Right atrium auricular region (tissue), 2 donors: ENCODE measurements at places on chromosomes 1 and 21. TPM values are rescaled to one million over a fixed set of nuclear protein-coding genes. Genes with fewer than 3 reads are reported as not detected.

S100A1 gene
- 965 TPM for total RNA-seq

GRCh38 chr21:35399706-35400105 lies 350.6 kb upstream of the RUNX1 start:
- no peak for DNase-seq

DNA sequence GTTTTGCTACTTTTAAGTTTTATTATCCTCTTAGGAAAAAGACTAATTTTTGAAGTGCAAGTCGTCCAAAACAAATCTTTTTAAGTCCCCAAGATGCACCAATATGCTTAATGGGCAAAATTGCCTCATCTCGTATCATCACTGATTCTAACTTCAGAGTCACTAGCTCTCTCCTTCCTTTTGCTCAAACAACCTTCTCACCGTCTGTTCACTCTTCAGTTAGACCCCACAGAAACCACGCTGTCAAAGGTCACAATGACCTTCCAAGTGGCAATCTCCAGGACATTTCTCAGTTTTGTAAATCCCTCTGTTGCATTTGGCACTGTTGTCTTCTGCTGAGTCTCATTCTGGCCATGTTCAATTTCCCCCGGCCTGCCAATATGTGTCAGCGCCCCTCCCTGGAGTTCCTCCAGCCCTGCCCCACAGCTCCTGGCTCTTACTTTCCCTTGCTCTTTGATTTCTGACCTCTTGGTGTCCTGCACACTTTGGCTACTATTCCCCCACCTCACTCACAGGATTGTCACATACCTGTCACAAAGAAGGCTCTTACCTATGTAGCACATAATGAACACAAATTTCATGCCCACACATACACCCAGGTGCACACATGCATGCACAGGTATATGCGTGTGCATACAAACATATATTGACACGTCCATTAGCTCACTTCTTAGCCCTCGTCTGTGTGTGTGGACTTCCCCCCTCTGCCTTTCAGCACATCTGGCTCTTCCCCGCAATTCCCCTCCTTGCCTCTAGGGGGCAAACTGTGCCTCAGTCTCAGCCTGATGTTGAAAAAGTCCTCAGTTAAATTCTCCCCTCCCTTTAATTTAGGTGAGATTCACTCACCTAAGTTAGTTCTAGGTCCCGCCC lies 354.0 kb upstream of the DUSP10 start:
- no peak for DNase-seq

DNA sequence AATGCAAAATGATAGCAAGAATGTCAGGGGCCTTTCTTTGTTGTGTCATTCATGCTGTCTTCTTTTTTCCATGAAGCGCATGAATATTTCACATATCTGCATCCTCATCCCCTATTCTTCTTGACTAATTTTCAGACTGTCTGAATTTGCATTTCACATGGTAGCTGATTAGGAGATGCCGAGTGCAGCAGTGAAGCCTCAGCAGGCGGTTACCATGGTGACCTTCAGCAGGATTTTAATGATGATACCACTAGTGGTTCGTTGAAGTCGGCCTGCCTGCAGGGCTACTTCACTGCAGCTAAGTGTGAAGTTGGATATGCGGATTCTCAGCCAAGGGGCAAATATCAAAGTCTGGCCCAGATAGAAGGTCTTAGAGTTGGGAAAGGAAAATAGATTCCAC lies 141.8 kb downstream of the NEK7 start:
- DNase-seq: no peak

TIAM1 gene
- total RNA-seq: 2.5 TPM

ERRFI1 gene
- total RNA-seq: 33.0 TPM

DNA sequence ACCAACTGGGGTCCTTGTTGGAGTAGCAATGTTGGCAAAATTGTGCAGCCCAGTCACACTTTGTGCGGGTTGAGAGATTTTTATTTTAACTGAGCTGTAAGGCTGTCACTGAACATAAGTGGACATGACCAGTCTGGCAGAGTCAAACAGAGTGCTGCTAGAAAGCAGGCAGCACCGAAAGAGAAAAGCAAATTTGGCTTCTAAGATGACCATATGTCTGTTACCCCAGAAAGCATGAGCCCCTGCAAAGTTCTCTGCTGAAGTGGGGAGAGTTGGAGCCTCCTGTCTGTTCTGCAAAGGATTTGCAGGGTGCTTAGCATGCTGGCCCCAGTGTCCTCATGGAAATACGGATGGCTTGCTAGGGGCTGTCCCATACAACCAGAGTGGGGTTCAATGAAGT lies 220.4 kb downstream of the PBX1 start:
- DNase-seq: no peak

ITLN2 gene
- 6.3 TPM for total RNA-seq

GRCh38 chr1:4079815-4080214 lies 179.7 kb upstream of the C1orf174 start:
- DNase-seq: peak; percentile 46

LRRC7 gene
- total RNA-seq: 14.3 TPM

USH2A gene
- total RNA-seq: 5.6 TPM

ALDH4A1 gene
- 22.6 TPM for total RNA-seq

DNA sequence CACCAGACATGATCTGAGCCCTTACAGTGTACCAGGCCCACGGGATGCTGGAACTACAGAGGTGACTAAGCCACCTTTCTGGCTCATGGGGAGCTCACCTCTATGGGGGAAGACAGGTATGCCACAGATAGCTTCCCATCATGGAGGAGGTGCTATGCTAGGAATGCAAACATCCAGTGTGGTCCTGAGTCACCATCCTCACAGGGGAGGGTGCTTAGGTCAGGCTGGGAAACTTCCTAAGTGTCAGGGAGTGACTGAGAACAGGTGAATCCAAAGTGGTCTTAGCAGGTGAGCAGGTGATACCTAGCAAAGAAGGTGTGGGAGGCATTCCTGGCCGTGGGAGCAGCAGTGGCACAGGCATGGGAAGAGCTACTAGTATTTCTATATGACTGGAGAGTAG lies 8.6 kb upstream of the RASSF5 start:
- DNase-seq: no peak

ZNF648 gene
- total RNA-seq: not detected

DNA sequence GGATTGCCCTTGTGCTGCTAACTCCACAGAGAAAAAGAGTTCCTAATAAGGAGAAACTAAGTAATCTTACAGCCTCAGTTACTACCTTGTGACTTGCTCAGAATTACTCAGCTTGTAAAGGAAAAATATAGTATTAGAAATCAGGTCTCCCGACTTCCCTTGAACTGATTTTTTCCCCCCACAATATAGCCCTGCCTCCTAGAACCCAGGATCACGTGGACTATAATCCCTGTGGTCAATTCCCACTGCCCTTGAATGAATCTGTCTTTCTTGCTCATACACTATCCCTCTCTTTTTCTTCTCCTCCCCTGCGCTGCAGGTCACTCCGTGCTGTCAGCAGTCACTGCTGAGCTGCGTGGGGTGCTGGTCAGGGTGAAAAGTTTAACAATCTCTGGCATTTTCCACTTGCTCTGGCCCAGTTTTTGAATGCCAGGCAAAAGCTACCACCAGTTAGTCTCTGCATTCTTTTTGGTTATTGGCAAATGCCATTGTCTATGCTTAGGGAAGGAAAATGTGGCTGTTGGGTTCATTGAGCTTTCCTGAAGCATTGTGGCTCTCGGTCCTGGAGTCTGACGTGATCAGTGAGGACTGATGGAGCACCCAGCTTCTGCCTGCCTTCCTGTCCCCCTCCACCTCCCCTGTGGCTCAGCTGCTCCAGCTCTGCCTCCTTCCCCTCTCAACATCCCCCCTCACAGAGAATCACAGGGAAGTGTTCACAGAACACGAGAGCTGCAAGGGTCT lies 1.9 kb upstream of the MYOC start:
- no peak for DNase-seq

AADACL4 gene
- total RNA-seq: not detected

GRCh38 chr21:27675306-27675705 lies 708.4 kb upstream of the ADAMTS5 start:
- no peak for DNase-seq

LIPI gene
- total RNA-seq: not detected

DNA sequence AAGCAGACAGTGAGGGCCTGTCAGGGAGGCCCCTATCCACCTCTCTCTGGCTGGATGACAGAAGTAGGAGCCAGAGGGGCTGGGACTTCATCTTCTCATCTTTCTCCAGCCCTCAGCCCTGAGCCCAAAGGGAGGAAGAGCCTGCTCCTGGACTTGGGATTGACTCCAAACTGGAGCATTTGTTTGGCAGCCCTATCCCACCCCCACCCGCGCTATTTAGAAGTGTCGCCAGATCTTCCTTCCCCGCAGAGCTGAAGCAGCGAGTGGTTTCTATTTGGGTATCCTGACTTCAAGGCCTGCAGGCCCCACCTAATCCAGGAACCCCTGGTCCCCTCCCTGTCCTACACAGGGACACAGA lies 9.6 kb downstream of the NES start:
- DNase-seq: no peak

- DNase-seq: no peak
Measured at GRCh38 chr1:183646776-183647175, 6.3 kb downstream of the APOBEC4 start.

DNA sequence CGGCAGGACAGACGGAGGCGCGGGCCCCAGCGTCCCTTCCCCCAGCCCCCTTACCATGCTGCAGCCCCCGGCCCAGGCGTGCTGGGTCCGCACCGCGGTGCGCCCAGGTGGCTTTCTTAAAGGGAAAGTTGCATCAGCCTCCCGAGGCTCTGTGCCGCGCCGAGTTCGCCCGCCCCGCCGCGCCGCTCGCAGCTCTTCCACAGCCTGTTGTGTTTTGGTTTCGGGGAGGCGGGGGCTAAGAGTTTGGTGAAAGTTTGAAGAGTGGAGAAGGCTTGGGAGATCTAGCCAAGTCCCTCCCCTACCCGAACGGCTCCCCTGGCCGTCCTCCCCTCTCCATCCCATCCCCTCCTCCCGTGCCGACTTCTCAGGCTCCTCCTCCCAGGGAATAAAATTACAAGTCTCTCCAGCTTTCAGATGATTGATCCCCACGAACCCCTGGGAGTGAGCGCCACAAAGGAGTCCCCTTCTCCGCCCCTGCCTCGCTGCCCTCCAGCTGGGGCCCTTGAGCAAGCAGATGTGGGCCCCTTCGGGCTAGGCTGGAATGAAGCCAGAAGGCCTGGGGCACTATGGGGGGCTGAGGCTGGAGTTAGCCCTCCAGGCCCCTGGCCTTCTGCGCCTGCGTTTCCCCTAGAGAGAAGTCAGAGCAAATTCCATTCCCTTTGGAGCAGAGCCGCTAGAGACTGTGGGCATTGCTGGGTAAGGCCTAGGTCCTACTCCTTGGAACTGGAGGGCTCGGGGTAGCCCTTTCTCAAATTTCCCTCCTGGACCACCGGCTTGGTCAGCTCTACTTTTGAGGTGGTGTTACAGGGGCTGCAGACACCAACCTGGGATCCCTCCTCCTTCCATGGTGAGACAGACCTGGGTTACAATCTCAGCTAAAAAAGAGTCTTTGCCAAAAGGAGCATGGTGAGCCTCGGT lies at the start of gene SLC6A9:
SLC6A9 (minus strand) TSS at position 211 of the 918 bp plus-strand sequence. CDS start 7,185 bp downstream, outside the sequence.
- DNase-seq: no peak

GRCh38 chr1:109882288-109883245 lies 28.1 kb upstream of the CSF1 start:
- DNase-seq: no peak

ZNF683 gene
- total RNA-seq: not detected

GRCh38 chr1:12756273-12756672 lies 10.3 kb downstream of the CFAP107 start:
- DNase-seq: no peak

CLCA4 gene
- total RNA-seq: not detected

GRCh38 chr21:42208801-42209490 lies 10.0 kb upstream of the ABCG1 start:
- no peak for DNase-seq

NUAK2 gene
- total RNA-seq: 1.7 TPM

CHIA gene
- not detected for total RNA-seq

DNA sequence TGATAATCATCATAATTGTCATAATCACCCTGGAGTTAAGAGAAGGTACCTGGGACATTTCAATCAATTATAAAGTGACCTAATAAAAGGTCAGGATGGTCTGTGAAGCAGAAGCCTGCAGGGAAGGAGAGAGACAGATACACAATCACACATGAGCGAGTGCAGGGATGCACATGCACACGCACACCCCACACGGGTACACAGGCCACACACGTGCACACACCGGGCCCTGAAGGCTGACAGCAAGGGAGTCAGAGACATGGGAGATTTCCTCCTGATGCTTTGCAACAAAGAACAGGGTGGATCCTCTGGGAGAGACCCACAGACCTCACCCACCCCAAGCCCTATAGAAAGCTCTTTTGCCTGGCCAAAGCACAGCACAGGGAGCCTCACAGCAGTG lies 82.3 kb upstream of the ZC3H12A start:
- no peak for DNase-seq

DNA sequence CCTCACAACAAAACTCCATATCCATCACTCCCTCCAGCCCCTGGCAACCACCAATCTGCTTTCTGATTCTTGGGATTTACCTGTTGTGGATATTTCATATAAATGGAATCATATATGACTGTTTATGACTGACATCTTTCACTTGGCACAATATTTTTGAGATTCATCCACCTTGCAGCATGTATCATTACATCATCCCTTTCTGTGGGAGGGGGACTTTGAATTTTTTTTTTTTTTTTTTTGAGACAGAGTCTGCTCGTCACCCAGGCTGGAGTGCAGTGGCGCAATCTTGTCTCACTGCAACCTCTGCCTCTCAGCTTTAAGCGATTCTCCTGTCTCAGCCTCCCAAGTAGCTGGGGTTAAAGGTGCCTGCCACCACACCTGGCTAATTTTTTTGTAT lies 128.2 kb downstream of the ITSN1 start:
- DNase-seq: no peak

AMY1B gene
- not detected for total RNA-seq

AK2 gene
- 162 TPM for total RNA-seq
